ENCODE measurements at places on chromosomes 2 and 18.
A peak's percentile ranks its signal among the peaks of the same experiment; 100 is the strongest.

DNA sequence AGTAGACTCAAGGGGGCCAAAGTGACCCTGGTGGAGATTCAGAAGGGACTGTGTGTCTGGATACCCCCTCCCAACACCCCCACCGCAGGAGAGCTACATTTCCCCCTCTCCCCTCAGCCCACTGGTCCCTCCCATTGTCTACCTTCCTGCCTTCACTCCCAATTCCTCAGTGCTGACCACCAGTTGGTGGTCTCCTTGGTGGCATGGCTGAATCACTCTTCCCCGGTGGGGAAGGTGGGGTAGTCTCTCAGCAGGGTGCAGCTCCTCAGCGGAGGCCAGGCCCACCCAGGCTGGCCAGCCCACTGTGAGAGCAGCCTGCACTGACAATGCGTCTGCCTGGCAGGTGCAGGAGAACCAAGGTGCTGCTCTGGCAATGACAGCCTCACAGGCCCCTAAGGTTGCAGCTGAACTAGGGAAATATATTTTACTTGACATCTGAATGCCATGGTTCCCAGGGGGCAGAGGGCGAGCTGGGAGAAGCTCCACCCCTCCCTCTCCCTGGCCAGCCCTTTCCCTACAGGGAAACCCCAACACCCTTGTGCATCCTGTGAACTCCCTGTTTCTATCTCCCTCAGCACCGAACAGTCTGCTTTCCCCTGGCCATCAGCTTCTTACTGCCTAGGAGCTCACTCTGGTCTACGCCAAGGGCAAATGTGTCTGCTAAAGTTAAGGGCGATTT, 62.6 kb upstream of the PAX8 start:
- DNase-seq, result no peak

DNA sequence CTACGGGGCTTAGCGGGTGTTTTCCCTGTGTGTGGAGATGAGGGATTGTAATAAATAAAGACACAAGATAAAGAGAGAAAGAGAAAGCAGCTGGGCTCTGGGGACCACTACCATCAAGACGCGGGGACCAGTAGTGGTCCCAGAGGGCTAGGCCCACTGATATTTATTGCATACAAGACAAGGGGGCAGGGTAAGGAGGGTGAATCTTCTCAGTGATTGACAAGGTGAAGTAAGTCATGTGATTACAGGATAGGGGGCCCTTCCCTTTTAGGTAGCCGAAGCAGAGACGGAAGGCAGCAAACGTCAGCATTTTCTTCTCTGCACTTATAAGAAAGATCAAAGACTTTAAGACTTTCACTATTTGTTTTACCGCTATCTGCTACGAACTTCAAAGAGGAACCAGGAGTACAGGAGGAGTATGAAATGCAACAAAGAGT, 4.5 kb upstream of the GAL3ST2 start:
- no peak for DNase-seq

DNA sequence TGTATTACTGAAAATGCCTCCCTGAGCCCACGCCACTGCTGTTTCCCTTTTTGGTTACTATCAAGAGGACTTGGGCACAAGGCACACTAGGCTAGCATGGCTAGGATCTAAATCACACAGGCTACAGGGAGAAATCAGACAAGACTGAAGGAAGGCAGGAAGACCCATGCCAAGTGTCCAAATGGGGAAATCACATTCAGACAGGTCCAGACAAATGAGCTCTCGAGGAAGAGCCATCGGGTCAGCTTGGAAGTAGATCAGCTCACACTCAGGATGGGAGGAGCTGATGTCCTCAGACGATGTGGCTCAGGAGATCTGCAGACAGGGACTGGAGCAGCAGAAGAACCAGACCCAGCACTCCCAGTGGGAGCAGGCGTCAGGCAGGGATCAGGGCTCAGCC, 113.2 kb downstream of the COL6A3 start:
- no peak for DNase-seq

DNA sequence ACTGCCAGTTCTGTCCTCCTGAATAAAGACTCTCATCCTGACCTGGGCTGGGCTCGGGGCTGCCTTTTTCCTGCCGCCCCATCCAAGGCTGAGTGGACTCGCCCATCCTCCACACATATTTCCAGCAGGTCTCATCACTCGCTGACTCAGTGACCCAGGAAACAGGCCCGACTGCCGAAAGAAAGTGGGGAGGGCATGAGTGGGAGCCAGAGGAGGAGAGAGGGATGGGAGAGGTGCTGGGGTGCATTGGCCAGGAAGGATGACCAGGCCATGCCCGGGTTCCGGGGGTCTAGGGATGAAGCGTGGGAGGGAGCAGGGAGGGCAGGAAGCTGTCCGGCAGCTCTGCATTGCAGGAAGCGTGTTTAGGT, 66.7 kb downstream of the TWIST2 start:
- no peak for DNase-seq

DNA sequence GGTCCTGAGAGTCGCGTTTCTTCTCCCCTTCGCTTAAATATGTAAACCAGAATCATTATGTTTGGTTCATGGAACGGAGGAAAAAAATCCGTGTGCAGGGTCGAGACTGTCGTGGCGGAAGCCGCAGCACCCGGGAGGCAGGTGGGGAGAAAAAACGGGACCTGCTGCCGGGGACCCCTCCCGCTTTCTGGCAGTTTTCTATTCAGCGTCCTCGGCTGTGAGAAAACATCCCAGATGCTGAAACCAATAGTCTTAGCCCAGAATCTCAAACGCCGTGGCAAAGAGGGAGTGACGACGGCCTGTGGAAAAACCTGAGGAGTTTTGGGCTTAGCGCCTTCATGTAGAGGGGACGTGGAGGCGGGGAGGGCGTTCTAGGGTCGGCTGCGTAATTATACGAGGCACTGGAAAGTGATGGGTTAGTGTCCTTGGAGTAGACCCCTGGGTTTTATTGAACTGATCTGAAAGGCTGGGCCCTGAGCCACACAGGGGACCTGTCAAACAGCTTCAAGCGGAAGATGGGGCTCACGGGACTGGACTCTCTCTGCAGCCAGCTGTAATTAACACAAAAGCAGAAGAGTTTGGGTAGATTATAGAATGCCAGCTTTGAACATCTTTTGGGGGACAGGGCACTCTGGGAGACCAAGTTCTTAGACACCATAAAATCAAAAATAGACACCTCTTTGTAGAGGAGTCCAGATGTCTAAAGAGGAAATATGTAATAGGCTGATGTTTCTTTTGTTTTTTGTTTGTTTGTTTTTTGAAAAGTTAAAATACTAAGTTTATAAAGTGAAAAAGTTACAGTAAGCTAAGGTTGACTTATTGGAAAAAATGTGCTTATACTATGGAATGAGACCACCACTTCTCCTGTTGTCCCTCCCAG, 834 bp upstream of the BUB1 start:
- no peak for DNase-seq

DNA sequence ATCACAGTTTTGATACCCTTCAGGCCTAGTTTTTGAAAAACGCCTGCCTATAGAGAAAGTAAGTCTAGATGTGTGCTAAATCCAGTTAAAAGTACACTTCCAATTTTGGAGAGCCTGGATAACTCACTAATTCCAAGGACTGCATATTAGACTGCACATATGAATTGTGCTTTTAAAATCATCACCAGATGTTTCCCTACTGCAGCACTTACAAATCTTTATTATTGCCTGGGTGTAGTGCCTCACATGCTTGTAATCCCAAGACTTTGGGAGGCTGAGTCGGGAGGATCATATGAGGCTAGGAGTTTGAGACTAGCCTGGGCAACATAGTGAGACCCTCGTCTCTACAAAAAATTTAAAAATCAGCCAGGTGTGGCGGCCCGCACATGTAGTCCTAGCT, 35.9 kb upstream of the HTR2B start:
- no peak for DNase-seq

DNA sequence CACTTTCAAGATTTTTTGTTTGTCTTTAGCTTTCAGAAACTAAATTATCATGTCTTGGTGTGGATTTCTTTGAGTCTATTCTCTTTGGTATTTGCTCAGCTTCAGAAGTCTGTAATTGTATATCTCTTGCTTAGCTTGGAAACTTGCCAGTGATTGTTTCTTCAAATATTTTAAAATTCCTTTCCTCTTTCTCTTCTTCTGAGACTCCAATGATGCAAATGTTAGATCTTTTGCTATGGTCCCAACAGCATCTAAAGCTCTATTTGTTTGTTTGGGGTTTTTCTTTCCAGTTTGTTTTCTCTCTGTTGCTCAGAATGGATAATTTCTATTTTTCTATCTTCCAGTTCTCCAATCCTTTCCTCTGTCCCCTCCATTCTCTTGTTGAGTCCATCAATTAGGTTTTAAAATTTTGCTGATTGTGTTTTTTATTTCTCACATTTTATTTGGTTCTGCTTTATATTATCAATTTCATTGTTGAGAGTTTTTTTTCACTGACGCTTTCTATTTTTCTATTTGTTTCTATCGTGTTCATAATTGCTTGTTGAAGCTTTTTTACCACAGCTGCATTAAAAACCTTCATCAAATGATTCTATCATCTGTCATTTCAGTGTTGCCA, 81.5 kb upstream of the DAPL1 start:
- no peak for DNase-seq

DNA sequence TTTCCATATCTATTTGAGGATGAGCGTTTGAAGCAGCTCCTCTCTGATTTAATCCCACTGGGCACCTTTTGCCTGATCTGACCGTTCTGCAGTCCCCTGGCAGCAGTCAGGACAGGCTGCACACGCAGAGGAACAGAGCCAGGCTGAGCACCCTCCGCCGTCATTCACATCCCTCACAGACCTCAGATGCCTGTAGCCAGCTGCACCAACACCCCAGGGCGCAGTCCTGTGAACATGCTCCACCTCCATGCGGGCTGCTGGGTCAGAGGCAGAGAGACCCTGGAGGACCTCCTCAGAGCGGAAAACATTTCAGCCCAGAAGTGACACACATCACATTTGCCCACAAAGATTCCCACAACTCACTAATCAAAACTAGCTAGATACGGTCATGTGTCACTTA, 146.1 kb downstream of the SEPTIN10 start:
- no peak for DNase-seq

DNA sequence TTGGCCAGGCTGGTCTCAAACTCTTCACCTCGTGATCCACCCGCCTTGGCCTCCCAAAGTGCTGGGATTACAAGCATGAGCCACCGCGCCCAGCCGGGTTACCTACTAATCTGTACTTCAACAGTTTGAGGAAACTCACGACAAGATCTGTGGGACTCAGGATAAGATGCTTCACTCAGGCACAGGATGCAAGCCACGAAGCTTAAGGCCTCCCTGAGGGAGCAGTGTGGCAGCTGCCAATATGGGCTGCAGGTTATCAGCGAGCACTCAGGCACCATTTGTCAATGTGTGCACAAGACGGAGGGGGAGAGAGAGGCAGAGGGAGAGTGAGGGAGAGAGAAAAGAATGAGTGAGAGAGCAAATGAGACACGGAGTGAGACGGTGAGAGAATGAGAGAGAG, 173.6 kb upstream of the RAB6C start:
- DNase-seq, result no peak

DNA sequence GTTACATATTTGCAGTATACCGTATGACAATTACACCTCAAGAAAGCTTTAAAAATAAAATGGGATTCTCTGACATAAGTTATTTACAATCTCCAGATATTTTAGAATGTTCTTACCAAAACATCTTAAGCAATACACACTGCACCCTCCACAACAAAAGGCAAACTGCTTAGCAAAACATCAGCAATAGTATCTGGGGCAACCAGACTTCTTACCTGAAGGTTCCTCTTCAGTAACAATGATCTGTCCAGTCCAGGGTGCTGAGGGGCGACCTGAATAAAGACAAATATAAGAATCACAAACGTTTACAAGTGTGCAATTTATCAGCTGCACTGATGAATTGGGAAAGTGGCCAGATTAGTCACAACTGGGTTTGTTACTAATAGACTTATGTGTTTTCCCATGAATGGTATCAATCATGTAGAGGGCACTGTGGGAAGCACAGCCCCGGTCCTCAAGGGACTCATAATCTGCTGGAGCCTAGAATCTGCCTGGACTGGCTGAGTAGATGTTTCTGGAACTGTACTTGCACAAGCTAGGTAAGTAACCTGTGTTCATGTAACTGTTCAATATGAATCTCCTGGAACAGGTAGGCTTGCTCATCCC, 70.7 kb downstream of the MYOM1 start:
- DNase-seq, result peak; percentile 8

DNA sequence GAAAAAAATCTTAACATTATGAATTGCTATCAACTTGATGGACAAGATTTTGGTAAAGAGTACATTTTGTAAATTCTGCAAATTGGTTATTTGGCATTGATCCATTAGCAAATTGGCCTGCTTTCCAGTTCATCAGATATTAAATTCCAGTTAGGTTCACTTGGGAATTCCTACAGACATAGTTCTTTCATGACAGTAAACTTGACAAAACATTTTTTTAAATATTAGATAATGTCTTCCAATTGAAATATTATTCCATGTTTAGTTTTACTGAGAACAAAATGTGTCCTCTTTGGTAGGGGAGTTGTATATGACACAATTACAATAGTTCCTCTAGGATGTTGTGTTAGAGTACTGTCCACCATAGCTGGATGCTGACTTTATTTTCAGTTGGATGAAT, 141.9 kb downstream of the LCLAT1 start:
- DNase-seq, result no peak

GRCh38 chr18:38307914-38308313, 742.3 kb upstream of the CELF4 start:
- DNase-seq, result no peak

DNA sequence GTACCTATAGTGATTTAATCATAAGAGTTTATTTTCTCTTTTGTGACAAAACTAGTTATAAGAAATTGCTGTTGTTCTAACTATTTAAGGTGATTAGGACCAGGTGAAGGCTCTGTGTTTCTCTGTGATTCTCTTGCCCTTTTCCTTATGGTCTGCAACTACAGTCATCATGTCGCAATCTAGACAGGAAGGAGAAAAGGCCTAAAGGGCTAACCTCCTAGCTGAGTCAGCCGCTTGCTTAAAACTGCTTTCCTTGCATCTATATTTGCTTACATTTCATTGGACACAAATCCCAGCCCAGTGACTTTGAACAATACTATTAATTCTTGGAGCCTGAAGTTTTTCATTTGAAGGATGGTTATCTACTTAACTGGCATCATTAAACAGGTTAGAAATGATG, 93.1 kb downstream of the PIK3C3 start:
- DNase-seq, result peak; percentile 71

DNA sequence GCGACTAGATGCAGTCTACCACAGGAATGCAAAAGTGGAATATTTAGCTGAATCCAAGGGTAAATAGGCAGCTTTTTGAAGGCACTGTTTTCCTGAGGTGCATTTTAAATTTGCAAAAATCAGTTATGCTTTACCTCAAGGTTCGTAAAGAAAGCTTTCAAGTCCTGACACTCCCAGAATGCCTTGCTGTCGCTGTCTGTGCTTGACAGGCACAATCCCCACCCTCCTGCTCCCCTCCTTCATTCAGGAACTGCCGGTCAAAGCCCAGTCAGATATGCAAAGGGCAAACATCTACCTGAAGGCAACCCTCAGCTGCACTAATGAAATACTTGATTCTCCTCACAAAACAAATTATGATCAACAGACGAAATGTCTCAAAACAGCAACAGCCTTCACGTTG, 97.4 kb upstream of the DDX18 start:
- DNase-seq, result no peak

- DNase-seq, result no peak
These were observed 131.8 kb downstream of the BAZ2B start for GRCh38 chr2:159484532-159484931.

GRCh38 chr2:173990970-173991819, 26.0 kb upstream of the SP3 start:
- no peak for DNase-seq
